Heart left ventricle (tissue), 16 donors: ENCODE measurements at places on chromosomes 7 and 10. TPM values are rescaled to one million over a fixed set of nuclear protein-coding genes. Genes with fewer than 3 reads are reported as not detected.

- no peak for DNase-seq
These were observed 236.0 kb downstream of the MAGI2 start for GRCh38 chr7:79217468-79217867.

DNA sequence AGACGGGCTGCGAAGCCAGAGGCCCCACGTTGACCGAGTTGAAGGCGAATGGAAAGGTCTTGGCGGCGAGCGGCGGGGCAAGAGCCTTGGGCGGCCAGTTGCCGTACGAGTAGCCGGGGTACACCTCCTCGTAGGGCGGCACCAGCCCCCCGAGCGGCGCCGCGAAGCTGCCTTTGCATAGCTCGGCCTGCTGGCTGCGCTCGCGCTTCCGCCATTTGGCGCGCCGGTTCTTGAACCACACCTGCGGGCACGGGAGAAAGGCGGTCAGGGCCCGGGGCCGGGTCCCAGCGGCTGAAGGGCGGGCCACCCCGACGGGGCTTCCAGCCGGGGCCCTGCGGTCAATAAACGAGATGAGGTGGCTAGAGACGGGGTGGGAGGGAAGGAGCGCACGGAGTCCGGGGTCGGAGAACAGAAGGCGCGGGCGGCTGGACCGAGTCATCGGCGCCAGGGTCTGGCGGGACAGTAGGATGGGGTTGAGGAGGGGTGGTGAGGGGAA, 4.8 kb downstream of the ELOVL3 start:
- DNase-seq: no peak

DNA sequence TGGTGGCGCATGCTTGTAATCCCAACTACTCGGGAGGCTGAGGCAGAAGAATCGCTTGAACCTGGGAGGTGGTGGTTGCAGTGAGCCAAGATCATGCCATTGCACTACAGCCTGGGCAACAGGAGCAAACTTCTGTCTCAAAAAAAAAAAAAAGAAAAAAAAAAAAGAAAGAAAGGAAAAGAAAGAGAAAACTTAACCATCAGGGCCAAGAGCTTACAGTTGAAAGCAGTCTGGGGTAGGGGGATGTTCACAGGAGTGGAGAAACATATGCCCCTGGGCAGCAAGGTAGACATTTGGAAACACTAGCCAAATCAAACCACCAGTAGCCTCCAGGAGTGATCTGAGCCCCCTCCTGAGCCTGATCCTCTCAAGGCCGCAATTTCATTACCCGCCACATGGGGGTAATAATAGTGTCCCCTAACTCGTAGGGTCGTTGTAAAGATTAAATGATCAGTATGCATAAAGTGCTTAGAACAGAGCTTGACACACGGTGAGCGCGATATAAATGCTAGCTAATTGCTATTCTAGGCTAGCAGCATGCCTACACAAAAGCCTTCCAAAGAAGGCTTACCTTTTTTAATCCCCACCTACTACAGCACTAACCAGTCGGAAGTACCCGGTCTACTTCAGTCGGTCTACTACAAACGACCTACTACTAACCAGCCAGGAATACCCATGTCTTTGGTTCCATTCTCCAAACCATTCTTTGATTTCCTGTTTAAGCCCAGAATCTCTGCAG, 274.3 kb upstream of the NEBL start:
- DNase-seq: no peak

- DNase-seq: no peak
These were observed 13.1 kb downstream of the CASP2 start for GRCh38 chr7:143300959-143301935.

ACBD7 gene
- total RNA-seq: not detected

ALOX5 gene
- total RNA-seq: 5.8 TPM

- no peak for DNase-seq
These were observed 22.5 kb downstream of the CHN2 start for GRCh38 chr7:29217113-29217512.

TMEM236 gene
- total RNA-seq: 0.30 TPM

DNA sequence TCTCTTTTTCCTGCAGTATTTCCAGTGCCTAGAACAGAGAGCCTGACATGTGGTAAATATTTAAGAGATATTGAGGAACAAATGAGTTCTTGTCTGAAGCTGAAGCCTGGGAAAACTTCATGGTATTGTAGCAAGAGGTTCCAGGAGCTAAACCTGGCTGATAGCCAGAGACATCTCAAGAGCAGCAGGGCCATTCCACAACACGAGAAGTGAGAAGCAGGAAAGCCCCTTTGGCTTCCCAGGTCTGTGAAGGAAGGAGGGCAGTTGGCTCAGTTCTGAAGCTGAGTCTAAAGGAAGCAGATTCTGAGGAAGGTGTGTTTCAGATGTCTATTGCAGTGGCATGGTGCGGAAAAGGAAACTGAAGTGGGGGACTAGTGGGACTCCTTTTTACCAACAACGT, 63.8 kb upstream of the FAM204A start:
- DNase-seq: no peak

GIMAP7 gene
- total RNA-seq: 18.4 TPM

DNA sequence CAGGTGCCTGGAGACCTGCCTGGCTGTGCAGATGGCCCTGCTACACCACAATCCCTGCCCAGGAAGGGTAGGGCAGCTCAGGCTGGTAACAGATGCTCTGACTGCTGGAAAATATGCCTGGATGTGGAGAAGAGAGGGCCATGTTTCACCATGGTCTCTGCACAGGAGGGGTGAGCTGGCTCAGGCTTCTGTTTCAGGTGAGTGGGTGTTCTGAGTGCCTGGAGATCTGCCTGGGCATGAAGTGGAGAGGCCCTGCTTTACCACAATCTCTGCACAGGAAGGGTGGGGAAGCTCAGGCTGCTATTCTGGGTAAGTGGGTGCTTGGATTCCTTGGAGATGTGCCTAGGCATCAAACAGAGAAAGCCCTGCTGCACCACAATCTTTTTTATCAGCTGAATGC, 350.1 kb downstream of the KIF20B start:
- no peak for DNase-seq

CHST15 gene
- total RNA-seq: 5.5 TPM

GRCh38 chr10:102997998-102998397, 79.9 kb downstream of the CNNM2 start:
- DNase-seq: no peak

- no peak for DNase-seq
These were observed 15.9 kb upstream of the CAMK2G start for GRCh38 chr10:73890261-73890660.

HUS1 gene
- 28.3 TPM for total RNA-seq

DNA sequence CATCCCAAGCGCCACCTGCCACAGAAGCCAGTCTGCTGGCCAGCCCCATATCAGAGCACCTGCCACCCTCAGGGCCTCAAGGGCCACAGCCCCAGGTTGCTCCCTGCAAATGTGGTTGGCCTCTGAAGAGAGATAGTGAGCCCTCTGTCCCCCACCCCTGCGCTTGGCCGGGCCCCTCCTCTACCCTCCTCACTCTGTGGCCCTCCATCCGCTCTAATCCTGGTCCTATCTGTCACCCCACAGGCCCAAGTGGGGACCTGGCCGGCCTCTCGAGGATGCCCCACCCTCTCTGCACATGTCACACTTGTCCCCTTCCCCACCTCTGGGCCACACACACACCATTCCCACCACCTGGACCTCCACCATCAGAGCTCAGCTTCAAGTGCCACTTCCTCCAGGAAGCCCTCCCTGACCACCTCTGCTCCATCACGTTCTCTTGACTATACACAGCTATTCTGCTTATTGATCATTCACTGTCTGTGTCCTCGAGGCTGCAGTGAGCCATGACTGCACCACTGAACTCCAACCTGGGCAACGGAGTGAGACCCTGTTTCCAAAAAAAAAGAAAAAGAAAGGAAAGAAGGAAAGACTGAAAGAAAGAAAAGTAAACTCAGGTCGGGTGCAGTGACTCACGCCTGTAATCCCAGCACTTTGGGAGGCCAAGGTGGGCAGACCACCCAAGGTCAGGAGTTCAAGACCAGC, 42.4 kb downstream of the TNRC18 start:
- no peak for DNase-seq

DNA sequence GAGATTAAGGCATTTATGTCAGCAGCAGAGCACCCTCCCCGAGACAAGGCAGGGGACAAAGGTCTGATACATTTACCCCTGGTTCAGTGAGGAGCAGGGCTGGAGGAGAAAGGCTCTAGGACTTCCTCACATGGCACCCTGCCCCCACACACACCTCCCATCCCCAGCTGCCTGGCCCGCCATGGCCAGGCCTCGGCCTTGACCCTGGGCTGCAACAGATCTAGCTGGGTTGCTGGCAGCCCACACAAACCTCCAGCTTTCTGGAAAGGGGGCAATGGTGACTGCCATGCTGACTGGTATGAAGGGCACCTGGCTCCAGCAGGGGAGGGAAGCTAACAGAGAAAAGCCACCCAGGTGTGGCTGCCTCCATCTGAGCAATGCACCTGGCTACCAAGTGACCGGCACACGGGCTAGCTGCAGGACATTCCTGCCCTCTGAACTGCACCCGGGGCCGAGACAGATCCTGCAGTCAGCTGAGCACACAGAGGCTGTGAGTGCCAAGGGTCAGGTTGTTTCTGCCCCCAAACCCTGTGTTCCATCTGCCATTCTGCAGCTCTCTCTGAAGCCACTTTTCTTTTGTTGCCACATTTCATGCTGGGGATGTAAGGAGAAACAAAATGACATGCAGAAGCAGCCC, 85.8 kb upstream of the LRRC18 start:
- DNase-seq: no peak

DNA sequence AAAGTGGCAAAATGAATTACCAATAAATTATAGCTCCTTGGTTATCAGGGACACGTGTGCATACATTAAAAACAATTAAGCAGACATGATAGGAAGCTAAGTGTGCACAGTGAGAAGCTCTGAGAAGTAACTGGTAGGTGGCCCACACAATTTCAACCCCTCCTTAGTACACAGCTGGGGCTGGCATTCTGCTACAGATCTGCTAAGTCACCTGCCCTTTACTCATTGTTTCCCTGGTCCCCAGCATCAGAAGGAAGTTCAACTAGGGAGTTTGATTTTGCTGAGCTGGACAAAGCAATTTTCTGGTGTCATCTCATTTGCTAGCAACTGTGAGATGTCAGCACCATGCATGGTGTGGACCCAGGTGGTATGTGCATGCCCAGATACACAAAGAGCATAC, 424.1 kb upstream of the NPVF start:
- DNase-seq: no peak

- no peak for DNase-seq
These were observed 37.7 kb downstream of the ATXN7L1 start for GRCh38 chr7:105838627-105839231.

DNA sequence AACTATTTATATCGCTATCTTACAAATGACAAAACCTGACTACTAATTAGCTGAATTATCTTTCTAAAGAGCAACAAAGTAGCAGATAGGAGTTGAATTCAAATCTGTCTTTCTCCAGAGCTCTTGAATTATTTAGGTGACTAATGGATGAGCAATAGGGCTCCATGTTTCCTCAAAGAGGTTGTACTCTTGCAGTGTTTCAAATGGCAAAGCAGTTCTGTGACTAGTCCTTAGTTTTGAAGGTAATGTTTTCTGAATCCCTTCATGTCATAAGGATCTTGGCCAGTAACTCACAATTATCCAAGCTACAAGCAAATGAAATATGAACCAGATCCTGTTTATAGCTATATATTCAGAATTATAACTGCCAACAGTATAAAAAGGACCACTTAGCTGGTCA, 999.7 kb downstream of the NRG3 start:
- DNase-seq: no peak

- DNase-seq: no peak
These were observed 134.8 kb downstream of the PHTF2 start for GRCh38 chr7:77933394-77933793.

DNA sequence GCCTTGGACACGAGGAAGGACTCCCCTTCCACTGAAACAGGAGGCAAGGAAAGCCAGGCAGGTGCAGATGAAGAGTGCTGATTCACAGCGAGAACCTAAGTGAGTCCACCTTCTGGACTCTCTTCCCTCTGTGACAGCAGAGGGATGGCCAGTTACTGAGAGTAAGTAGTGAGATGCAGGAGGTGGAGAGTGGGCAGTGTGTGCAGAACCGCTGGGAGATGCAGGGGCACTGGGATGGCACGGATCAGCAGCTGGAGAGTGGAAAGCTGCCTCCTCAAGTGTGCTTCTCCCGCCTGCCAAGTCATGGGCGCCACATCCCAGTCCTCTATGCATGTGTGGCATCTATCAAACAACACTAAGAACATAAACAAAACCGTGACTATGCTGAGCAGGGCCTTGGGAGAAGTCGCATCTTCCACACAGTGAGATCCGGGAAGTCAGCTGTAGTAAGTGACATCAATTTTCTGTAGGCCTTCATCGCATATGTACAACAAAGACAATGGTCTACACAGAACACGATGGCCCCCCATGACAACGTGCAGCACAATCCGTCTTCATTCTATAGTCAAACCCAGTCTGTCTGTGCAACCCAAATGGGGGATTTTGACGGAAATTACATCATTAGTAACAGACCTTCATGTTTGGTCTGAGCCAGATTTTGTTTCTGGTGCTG, 217.4 kb upstream of the KLF14 start:
- no peak for DNase-seq

DNA sequence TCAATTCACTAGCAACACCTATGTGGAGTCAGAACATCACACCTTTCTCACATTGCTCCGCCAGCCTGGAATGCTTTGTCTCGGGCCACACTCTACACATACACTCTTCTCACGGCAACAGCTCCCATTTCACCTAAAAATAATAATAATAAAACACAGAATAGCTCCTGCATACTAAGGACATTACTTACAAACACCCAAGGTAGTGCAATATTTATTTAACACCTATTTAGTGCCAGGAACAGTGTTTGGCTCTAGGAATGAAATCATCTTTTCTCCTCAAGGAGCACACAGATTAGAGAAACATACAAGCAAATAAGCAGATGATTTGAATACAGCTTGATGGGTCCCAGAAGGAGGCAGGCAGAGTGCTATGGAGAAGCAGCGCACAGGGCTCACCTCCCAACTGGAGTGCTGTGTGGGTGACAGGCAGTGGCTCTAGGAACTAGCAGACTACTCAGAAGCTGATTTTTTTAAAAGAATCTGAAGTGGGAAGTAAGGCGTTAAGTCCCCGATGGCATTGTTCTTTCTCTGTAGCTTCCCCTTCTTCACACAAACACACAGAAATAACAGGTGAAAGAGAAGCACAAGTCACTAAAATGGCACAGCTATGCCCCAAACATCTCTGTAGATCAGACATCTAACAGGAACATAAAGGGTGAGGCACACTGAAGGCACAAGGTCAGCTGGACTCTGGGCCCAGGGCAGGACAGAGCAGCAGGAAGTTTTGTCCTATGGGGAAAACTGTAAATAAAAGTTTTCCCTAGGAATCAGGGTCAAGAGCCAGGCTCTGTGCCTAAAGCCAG, 16.7 kb downstream of the USP6NL start:
- no peak for DNase-seq

GRCh38 chr7:2736411-2736914, 48.5 kb downstream of the AMZ1 start:
- no peak for DNase-seq

DNA sequence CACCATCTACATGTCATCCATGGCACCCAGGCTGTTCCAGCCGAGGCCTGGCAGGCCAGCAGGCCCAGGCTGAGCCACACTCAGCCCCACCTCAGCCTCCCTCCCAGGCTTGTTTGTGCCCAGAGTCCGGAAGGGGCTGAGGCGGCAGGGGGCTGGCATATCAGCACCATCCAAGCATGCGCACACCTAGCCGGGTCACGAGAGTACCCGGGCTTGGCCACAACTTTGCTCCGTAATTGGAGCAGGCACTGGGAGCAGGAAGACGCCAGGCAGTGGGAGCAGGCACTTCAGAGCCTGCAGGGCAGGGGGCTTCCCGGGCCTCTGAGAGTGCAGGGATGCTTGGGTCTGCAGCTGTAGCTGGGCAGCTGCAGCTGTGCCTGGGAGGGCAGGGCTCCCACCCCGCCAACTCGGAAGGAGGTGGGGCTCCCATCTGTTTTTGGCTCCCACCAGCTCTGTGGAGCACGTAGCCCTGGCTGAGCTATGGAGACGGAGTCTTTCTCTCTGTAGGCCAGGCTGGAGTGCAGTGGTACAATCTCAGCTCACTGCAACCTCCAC, 15.2 kb upstream of the TSPAN15 start:
- no peak for DNase-seq

TEX36 gene
- not detected for total RNA-seq

DPYSL4 gene
- total RNA-seq: 26.7 TPM
